ENCODE measurements at places on chromosomes 6 and 20.

DNA sequence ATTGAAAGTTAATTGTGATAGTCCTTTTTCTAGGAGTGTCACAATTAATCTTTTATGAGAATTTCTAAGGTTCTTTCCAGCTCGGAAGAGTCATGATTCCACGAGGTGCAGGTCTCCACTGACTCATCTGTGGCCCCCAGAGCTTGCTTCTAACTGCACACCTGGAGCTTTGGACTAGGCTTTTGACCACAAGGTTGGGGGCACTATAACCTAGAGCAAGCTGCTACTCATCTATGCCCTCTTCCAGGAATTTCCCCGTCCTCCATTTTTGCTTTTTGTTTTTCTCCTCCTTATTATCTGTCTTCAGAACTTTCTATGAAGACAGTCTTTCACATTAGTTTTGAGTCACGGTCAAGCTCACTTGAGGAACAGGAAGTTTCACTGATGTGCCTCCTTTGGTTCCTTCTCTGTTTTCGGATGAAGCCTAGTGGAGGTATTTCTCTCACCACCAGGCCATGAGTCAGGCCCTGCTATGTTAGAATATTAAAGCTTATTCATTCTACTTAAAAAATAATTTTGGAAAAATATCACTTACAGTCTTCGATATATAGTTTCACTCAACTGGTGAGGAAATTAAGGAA is 119.2 kb upstream of the INSM1 start:
- DNase-seq = no peak

DNA sequence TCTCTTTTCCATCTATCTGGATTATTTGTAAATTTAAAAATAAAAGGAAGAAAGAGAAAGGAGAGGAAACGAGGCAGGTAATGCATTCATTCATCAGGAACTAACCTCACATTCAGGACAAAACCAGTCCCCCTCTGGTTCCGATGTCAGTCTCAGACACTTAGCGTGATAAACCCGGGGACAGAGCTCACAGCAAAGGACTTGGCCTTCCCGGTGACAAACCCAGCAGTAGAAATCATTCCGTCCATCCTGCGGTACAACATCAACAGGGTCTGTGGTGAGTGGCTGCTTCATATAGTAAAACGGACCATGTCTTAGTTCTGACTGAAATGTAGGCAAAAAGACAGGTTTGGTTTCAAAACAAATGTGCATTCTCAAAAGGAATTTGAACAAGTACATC is 57.9 kb downstream of the ZMYND8 start:
- no peak for DNase-seq

DNA sequence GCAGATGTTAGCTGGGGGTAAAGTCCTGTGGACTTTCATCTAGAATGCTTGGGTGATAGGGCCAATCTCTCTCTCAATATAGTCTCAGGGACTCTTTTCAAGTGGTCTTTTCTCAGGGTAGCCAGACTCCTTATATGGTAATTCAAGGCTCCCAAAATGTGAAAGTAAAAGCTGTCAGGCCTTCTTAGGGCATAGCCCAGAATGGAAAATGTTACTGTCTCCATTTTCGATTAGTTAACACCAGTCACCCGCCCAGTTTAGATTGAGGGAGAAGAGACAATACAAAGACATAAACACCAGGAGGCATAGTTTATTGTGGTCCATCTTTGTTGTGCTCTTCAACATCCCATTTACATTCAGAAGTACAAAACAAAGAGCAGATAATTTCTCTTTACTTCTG is 295.8 kb downstream of the EPHA7 start:
- no peak for DNase-seq

- no peak for DNase-seq
Observed at GRCh38 chr6:15001326-15001910, 244.5 kb upstream of the JARID2 start.

DNA sequence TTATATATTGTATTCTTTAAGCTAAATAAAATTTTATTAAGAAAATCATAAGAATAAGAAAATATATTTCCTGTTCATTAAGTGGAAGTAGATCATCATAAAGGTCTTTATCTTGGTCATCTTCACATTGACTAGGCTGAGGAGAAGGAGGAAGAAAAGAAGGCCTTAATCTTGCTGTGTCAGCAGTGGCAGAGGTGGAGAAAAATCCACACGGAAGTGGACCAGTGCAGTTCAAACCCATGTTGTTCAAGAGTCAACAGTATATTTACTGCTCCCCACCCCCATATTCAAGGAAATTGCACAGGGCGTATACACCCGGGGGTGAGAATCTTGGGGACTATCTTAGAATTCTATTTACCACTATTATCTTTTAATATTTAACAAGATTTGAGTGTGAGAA is 178.6 kb upstream of the SCGN start:
- no peak for DNase-seq

DNA sequence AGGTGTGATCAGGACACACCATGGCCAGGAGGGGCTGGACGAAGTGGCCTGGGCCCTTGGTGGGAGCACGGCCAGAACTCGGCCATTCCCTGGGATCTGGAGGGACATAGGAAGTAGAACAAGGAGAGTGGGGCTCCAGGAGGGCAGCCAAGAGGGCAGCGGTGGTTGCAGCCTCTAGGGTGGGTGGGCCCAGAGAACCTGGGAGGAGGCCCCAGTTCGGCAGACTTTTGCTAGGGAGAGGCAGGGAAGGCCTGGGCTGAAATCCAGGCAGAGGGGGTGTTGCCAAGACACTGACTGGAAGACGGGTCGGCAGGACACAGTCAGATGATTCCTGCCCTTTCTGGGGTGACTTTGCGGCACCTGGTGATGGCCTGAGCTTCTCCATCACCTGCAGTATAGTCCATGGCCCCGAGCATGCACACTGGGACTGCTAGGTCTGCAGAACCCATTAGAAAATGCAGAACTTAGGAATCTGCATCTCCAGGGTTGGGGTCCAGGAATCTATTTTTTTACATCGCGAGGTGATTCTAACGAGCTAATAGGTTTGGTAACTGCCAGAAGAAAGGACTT is 224.8 kb downstream of the SYNDIG1 start:
- no peak for DNase-seq

DNA sequence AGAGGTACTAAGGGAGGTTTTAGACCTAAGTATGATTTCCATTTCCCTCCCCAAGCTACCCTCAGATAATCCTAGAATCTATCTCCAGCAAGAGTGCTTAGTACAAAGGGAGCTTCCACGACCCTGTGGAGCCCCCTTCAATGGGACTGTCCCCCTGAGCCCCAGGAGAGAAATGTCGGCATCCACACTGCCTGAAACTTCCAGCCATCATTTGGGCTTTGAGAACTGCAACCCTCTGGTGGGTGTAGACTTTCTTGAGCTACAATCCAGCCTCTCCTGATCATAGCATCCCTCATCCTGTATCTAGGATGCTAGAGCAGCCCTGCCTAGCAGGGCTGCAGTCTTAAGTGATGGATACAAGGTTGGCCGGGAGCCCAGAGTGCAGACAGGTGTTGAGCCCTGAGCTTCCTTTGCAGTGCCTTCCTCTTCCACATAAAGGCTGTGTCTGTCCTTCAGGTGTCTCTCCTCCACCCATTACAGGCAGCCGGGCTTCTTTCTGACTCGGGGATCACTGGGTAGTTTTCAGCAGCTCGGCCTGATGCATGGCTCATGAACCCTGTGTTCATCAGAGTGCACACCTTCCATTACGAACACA is 424.5 kb downstream of the PREX1 start:
- DNase-seq = no peak

- no peak for DNase-seq
Observed at GRCh38 chr6:6891949-6892461, 215.8 kb upstream of the RREB1 start.

GRCh38 chr6:116697480-116697879 is 16.5 kb downstream of the KPNA5 start:
- no peak for DNase-seq

GRCh38 chr20:23117738-23118137 is 31.6 kb upstream of the CD93 start:
- no peak for DNase-seq

DNA sequence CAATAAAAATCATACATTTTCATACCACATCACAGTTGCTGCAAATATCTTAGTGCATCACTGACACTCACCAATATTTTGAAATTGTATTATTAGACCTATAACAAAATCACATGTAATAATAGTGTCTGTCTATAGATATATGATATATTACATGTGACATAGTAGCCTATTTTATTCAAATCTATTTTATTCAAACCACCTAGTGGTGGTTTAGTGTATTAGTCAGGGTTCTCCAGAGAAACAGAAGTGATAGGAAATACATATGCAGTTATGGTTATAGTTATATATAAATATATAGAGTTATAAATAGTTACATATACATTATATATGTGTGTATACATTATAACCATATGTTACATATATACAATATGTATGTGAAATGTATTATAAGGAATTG is 366.5 kb upstream of the ARID1B start:
- no peak for DNase-seq

DNA sequence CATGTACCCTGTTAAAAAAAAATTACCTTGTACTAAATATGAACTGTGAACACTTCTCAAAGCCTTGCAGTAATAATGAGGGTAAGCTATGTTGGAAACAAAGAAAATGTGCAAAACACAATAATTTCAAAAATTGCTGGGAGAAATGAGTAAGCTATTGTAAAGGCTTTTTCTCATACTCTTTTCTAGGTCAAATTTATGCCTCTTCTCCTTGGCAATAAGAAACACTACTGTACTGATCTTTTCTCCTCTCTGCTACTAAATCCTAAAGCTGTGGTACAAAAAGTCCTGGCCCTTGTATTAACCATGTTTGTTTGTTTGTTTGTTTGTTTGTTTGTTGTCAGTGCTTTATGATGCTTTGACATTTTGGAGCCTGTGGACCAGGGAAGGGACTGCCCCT is 17.5 kb upstream of the HUS1B start:
- no peak for DNase-seq

GRCh38 chr20:24607402-24607801 is 138.0 kb downstream of the SYNDIG1 start:
- no peak for DNase-seq

- DNase-seq = no peak
Observed at GRCh38 chr6:154457881-154458284, 52.6 kb downstream of the CNKSR3 start.

DNA sequence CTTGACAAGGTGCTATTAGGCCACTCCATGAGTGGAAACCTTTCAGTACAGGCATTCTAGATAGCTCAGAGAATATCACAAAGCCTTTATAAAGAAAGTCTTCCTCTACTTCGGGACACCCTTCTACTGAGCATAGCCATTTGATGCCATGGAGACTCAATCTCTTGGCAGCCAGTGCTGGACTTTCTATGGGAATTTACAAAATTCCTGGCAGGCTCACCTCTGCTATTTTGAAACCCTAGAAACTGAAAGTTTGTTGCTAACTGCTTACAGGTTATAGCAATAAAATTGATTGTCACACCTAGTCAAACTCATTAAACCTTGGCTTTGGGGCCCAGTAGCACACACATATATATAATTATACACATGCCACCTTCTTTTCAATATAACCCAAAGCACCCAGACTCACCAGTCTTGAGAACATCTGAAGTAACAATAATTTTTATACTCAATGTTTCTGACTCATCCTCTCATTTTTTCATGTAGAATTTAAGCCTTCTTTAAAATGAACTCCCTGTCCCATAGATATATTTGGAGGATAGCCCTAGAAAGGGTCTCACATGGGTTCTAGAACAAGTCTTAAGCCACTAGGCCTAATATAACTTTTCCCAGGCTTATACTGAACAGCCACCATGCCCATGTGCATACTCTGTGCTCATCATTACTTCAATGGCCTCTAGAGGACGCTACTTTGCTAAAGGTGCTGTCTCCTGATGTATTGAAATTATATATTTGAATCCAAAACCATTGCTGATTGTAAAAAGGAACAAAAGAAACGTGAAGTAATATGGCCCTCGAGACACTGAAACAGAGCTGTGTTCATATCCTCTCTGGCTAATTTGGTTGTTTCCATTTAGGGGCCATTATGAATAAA is 368.1 kb upstream of the MARCKS start:
- DNase-seq = no peak

- DNase-seq = no peak
Observed at GRCh38 chr6:100304575-100304974, 160.1 kb downstream of the SIM1 start.

DNA sequence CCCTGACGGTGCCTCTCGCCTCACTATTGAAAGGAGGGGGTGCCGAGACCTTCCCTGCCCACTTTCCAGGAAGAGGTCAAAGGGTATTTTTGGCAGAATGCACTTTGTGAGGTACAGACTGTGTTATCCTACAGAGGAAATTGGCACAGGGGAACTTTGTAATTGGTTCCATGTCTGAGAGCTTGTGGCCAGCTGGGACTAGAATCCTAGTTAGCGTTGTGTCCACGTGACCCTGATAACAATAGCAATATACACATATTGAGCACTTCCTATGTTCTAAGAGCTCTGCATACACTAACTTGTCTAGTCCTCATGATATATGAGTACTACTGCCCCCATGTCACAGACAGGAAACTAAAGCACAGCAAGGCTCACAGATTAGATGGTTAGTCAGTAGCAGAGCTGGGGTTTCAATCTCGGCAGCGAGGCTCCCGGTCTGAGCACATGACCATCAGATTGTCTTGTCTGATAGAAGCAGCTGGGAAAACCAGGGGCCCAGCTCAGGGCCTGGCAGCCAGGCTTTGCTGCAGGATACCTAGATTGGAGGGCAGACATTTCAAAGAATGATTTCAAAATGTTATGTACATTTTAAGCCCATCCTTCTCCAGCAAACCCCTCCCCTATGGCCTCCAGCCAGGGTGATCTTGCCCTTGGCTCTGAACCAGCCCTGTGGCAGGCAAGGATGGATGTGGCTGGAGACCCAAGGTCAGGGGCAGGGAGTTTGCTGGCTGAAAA is 1.4 kb downstream of the MAPK13 start:
- DNase-seq = no peak

DNA sequence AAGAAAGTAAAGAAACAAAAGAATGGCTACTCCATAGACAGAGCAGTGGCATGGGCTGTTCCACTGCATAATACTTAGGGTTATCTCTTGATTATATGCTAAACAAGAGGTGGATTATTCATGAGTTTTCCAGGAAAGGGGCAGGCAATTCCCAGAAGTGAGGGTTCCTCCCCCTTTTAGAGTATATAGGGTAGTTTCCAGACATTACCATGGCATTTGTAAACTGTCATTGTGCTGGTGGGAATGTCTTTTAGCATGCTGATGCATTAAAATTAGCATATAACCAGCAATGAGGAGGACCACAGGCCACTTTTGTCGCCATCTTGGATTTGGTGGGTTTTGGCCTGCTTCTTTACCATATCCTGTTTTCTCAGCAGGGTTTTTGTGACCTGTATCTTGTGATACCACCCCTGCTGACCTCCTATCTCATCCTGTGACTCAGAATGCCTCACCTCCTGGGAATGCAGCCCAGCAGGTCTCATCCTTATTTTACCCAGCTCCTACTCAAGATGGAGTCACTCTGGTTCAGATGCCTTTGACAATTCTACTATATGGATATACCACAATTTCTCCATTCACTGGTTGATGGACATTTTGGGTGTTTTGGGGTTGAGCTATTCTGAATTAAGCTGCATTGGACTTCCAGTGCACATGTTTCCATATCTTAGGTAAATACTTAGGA is 280.6 kb downstream of the FARS2 start:
- DNase-seq = no peak

GRCh38 chr6:125377621-125378020 is 75.9 kb upstream of the HDDC2 start:
- DNase-seq = no peak

Measured in activated T-helper 1 cell treated with anti-CD3 and anti-CD28 coated beads, Interleukin-2, amount 50 U/mL, for 16 hours (primary cell).